ENCODE measurements at places on chromosomes 16 and 17.

- no peak for DNase-seq
Measured at GRCh38 chr17:77708049-77708448, 250.5 kb upstream of the TNRC6C start.

- DNase-seq = no peak
Measured at GRCh38 chr17:34728771-34729310, 149.5 kb downstream of the TMEM132E start.

DNA sequence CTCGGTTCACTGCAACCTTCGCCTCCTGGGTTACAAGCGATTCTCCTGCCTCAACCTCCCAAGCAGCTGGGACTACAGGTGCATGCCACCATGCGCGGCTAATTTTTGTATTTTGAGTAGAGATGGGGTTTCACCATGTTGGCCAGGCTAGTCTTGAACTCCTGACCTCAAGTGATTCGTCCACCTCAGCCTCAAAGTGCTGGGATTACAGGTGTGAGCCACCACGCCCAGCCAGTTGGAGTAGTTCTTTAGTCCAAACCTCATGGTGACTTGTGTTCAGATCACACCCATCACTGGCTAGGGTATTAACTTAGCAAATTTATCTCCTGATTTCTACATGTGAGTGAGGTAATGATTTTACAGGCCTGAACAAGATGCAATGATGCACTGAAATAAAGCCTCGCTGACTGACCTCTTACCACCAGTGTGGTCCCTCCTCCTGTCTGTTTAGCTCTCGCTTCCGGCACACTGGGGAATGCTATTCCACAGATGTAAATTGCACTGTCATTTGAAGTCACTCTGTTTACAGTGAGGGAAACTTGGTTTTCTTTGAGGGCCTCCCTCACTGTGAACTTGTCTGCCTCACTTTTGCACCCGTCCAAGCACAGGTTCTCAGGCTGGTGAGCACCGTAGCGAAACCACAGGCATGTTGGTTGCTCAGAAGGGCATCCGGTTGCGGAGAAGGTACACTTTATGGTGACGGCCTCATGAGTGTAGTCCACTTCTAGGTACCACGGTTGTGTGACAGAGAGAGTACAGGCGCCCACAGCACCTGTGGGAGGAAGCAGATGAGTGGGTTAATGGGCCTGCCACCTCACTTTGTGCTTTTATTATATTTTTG is 5.5 kb downstream of the IGSF6 start:
- DNase-seq = peak; percentile 68

- DNase-seq = no peak
Measured at GRCh38 chr16:2706611-2707311, 13.3 kb downstream of the PRSS27 start.

- DNase-seq = peak; percentile 30
Measured at GRCh38 chr17:46154151-46154816, 38.9 kb downstream of the KANSL1 start.

- DNase-seq = no peak
Measured at GRCh38 chr16:55055262-55055661, 124.6 kb downstream of the IRX5 start.
